Activated B cell treated with CpG ODN at 0.5 μM for 24 hours (primary cell): ENCODE measurements at places on chromosomes 4 and X.

DNA sequence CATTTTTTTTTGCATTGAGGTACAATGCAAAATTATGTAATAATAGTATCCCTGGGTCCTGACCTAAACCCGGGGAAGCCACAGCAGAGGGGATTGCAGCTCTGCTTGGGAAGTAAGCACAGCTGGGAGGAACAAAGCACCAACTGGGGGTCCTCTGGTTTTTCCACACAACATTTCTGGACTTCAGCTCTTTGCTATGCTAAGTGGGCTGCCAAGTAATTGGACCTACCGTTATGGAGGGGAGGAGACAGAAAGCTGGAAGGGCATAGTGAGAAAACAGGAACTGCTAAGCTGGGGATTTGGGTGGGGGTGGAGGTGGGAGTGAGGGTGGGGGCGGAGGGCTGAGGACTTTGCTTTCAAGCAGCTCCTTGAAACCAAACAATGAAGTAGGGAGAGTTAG, 183.3 kb downstream of the ZIC3 start:
- H3K36me3 ChIP-seq: no peaks in the 10 kb centered on the region
- no peak overlapping the region for H3K27ac ChIP-seq
- H3K27me3 ChIP-seq: no peaks in the 10 kb centered on the region
- no peak overlapping the region for H3K4me3 ChIP-seq

- no peak overlapping the region for H3K27ac ChIP-seq
- no peaks in the 10 kb centered on the region for H3K4me1 ChIP-seq
- no peak overlapping the region for H3K4me3 ChIP-seq
These were observed 1783.4 kb upstream of the AGA start for GRCh38 chr4:179225594-179225993.

DNA sequence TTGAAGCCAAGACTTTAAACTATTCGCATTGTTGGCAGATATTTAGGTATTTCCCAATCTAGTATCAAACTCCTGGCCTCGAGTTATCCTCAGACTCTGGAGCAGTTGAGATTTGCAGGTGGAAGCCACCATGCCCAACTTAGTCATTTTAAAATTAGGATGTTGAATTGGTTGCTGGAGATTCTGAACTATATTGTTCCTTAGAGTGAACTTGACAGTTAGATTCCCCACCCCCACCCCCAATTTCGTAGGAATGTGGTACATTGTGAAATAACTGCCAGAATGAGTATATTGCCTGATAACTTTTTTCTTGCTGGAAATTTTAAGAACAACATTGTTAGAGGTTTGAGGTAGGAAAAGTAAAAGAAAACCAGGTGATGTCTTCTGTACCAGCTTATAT, 2.3 kb downstream of the NOCT start:
- no peak overlapping the region for H3K27ac ChIP-seq
- DNase-seq: no peak

GRCh38 chr4:150256841-150257730, 178.8 kb downstream of the DCLK2 start:
- no peak overlapping the region for H3K4me3 ChIP-seq
- H3K36me3 ChIP-seq: peaks cover 19% of the 10 kb centered on the region
- H3K4me1 ChIP-seq: no peaks in the 10 kb centered on the region
- DNase-seq: no peak
- H3K27ac ChIP-seq: no peak overlapping the region
- no peaks in the 10 kb centered on the region for H3K27me3 ChIP-seq

GRCh38 chr4:20376070-20376469, 124.4 kb downstream of the SLIT2 start:
- no peaks in the 10 kb centered on the region for H3K27me3 ChIP-seq
- no peak overlapping the region for H3K4me3 ChIP-seq
- DNase-seq: no peak

DNA sequence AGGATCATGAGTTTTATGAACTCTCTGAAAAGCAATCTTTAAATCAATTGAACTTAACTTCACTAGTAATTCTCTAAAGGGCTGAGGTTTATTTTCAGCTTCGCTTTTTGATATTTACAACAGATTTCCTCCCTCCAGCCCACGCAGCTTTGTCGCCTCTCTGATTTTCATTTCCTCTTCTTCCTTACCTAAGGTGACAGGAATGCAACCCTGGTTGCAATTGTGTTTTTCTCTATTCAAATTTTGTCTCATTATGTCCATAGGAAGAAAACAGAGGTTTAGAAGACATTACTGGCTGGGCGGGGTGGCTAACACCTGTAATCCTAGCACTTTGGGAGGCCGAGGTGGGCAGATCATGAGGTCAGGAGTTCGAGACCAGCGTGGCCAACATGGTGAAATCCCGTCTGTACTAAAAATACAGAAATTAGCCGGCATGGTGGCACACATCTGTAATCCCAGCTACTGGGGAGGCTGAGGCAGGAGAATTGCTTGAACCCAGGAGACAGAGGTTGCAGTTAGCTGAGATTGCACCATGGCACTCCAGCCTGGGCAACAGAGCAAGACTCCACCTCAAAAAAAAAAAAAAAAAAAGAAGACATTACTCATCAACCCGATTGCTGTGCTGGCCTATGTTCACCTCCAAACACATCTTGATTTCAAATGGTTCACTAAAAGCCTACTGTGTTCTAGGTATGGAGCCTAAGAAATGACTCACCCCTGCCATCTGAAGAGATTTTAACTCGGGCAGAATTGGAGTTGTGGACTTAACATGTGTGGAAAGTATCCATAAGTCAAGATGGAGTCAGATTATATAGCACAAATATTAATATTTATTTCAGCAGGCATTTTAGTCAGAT, 36.8 kb downstream of the VSIG4 start:
- no peaks in the 10 kb centered on the region for H3K36me3 ChIP-seq
- no peaks in the 10 kb centered on the region for H3K27me3 ChIP-seq
- peak overlapping the region; percentile 83 for H3K27ac ChIP-seq
- H3K4me3 ChIP-seq: peak overlapping the region; percentile 46
- DNase-seq: no peak

DNA sequence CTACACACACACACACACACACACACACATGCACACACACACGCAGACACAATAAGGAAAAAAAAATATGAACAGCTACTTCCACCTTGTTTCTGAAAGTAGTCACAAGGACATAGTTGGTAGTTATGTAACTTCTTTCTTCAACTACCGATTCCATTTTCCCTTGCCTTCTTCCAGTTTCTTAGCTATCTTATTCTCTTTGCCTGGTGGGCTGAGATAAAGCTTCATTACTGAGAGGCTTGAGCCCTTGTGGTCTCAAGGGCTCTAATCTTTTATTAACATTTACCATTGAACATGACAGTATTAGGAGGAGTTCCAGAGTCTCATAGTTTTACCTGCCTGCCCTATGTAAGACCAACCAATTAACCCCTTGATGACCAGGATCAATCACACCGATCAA, 8.9 kb upstream of the SMIM10 start:
- no peaks in the 10 kb centered on the region for H3K4me1 ChIP-seq
- no peak overlapping the region for H3K4me3 ChIP-seq
- H3K27ac ChIP-seq: no peak overlapping the region
- H3K36me3 ChIP-seq: no peaks in the 10 kb centered on the region
- DNase-seq: no peak
- H3K27me3 ChIP-seq: no peaks in the 10 kb centered on the region

GRCh38 chr4:184473499-184474262, 669 bp downstream of the IRF2 start:
- peak overlapping the region; percentile 96 for H3K27ac ChIP-seq
- no peaks in the 10 kb centered on the region for H3K27me3 ChIP-seq
- DNase-seq: peak; percentile 35
- H3K4me3 ChIP-seq: peak overlapping the region; percentile 94
- peaks cover 65% of the 10 kb centered on the region for H3K4me1 ChIP-seq
- H3K36me3 ChIP-seq: peaks cover 43% of the 10 kb centered on the region

DNA sequence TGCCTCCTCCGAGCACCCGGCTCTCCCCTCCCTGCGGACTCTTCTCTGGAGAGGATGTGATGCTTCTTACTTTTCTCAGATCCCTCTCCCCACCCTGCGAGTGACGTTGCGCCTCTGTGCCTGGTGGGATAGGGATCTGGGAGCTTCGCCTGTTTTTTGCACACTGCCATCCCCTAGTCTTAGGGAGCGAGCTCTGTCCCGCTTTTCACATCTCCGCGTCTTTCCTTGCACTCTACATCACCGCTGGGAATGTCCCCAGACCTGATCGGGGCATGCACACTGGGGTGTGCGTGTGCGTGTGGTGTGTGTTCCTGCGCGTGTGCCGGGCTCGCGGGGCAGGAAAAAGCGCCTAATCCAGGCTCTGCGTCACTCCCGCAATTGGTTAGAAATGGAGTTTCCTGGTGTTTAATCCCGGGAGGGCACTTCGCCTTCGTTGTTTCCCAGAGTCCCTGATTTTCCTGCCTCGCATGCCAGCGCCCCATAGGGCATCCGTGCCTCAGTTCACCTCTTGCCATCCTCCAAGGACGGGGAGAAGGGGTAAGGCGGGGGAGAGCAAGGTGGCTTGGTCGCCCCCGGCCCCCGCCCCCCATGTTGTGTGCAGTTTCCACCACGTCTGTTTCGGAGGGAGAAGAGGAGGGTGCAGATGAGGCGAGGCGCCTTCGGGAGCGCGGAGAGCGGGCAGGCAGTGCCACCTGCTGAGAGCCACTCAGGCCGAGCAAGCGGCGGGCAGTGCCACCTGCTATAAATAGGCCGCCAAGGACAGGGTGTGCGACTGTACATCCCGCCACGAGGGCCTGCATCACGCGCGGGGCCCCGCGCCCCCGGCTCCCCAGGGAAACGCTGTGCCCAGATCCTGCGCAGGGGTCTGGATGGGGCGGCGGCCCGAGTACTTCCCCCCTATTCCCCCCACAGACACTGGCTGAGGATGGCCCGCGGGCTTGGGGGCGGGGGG, 759 bp upstream of the TBC1D1 start:
- peak overlapping the region; percentile 94 for H3K4me3 ChIP-seq
- H3K36me3 ChIP-seq: peaks cover 4% of the 10 kb centered on the region
- no peak for DNase-seq
- H3K4me1 ChIP-seq: peaks cover 44% of the 10 kb centered on the region
- no peaks in the 10 kb centered on the region for H3K27me3 ChIP-seq

- no peaks in the 10 kb centered on the region for H3K4me1 ChIP-seq
- no peaks in the 10 kb centered on the region for H3K27me3 ChIP-seq
- no peaks in the 10 kb centered on the region for H3K36me3 ChIP-seq
- no peak overlapping the region for H3K4me3 ChIP-seq
- no peak for DNase-seq
- no peak overlapping the region for H3K27ac ChIP-seq
These were observed 49.7 kb upstream of the PRKX start for GRCh38 chrX:3763111-3763510.

GRCh38 chr4:25769251-25769650, 93.5 kb downstream of the SEL1L3 start:
- H3K27me3 ChIP-seq: no peaks in the 10 kb centered on the region
- no peak overlapping the region for H3K4me3 ChIP-seq
- H3K4me1 ChIP-seq: no peaks in the 10 kb centered on the region
- peaks cover 88% of the 10 kb centered on the region for H3K36me3 ChIP-seq

DNA sequence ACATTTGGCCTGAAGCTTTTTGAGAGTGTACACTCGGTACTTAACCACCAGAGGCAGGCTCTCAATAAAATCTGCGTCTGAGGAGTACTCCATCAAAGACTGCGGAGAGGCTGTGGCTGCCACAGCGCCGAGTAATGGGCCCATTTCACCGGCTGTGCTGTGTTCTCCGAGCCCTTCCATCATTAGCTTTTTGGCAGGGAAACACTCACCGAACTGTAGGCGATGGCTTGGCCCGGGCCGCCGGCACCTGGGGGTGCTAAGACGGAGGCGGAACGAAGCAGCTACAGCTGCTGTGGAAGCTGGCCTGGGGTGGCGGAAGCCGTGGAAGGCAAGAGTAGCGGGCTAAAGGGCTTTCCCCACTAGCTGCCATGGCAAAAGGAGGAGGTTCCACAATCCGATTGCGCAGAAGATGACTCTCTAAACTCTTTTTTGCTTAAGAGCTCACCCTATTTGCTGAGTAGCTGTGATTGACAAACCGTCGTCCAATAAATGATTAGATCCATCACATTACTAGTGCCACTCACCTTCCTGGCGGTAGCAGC, 48.5 kb upstream of the PABPC1L2A start:
- no peak for DNase-seq
- H3K4me1 ChIP-seq: no peaks in the 10 kb centered on the region
- H3K27ac ChIP-seq: no peak overlapping the region

- no peaks in the 10 kb centered on the region for H3K36me3 ChIP-seq
- peaks cover 2% of the 10 kb centered on the region for H3K4me1 ChIP-seq
These were observed 2.7 kb downstream of the PPARGC1A start for GRCh38 chr4:23887173-23887572.

DNA sequence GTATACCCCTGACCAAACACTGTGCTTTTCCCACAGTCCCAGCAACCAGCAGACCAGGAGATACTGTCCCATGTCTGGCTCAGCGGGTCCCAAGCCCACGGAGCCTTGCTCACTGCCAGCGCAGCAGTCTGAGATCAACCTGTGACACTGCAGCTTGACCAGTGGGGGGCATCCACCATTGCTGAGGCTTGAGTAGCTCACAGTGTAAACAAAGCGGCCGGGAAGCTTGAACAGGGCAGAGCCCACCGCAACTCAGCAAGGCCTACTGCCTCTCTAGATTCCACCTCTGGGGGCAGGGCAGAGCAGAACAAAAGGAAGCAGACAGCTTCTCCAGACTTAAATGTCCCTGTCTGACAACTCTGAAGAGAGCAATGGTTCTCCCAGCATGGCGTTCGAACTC, 58.1 kb downstream of the SLC10A6 start:
- DNase-seq: no peak
- H3K4me3 ChIP-seq: no peak overlapping the region
- H3K27ac ChIP-seq: no peak overlapping the region
- no peaks in the 10 kb centered on the region for H3K27me3 ChIP-seq
- H3K36me3 ChIP-seq: no peaks in the 10 kb centered on the region

GRCh38 chrX:13235930-13236329, 83.9 kb downstream of the ATXN3L start:
- no peak overlapping the region for H3K4me3 ChIP-seq
- DNase-seq: no peak
- H3K27me3 ChIP-seq: no peaks in the 10 kb centered on the region
- no peak overlapping the region for H3K27ac ChIP-seq
- no peaks in the 10 kb centered on the region for H3K36me3 ChIP-seq
- peaks cover 19% of the 10 kb centered on the region for H3K4me1 ChIP-seq

GRCh38 chrX:1313788-1314187, 22.8 kb upstream of the IL3RA start:
- no peaks in the 10 kb centered on the region for H3K4me1 ChIP-seq
- H3K27ac ChIP-seq: no peak overlapping the region
- peaks cover 6% of the 10 kb centered on the region for H3K27me3 ChIP-seq
- H3K36me3 ChIP-seq: no peaks in the 10 kb centered on the region
- H3K4me3 ChIP-seq: no peak overlapping the region

- no peaks in the 10 kb centered on the region for H3K36me3 ChIP-seq
- DNase-seq: no peak
- no peaks in the 10 kb centered on the region for H3K4me1 ChIP-seq
- peaks cover 12% of the 10 kb centered on the region for H3K27me3 ChIP-seq
These were observed 19.6 kb upstream of the LCORL start for GRCh38 chr4:18041114-18041513.
